Activated T-helper 9 cell treated with anti-CD3 and anti-CD28 coated beads, Interleukin-2, amount 50 U/mL, for 16 hours (primary cell): ENCODE measurements at places on chromosomes 16 and 17.

DNA sequence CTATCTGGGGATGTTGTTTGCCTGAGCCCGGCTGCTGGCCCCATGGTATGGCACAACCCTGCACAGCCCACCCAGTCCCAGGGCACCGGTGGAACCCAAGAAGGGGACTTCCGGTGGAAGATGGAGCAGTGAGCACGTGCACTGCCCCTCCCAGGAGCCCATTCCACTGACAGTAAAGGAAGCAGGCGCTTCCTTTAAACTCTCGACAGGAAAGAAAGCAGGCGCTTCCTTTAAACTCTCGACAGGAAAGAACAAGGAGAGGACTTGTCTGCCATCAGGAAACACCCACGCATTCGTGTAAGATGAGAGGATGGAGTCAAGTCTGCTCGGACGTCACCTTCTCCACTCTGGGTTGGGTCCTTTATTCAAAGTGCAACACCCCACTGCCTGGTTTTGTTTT lies 53.7 kb downstream of the IL21R start:
- no peak for DNase-seq

GRCh38 chr17:75237100-75238014 lies 24.0 kb downstream of the GGA3 start:
- DNase-seq = no peak

GRCh38 chr16:89142474-89143195 lies 28.9 kb upstream of the CDH15 start:
- DNase-seq = no peak

DNA sequence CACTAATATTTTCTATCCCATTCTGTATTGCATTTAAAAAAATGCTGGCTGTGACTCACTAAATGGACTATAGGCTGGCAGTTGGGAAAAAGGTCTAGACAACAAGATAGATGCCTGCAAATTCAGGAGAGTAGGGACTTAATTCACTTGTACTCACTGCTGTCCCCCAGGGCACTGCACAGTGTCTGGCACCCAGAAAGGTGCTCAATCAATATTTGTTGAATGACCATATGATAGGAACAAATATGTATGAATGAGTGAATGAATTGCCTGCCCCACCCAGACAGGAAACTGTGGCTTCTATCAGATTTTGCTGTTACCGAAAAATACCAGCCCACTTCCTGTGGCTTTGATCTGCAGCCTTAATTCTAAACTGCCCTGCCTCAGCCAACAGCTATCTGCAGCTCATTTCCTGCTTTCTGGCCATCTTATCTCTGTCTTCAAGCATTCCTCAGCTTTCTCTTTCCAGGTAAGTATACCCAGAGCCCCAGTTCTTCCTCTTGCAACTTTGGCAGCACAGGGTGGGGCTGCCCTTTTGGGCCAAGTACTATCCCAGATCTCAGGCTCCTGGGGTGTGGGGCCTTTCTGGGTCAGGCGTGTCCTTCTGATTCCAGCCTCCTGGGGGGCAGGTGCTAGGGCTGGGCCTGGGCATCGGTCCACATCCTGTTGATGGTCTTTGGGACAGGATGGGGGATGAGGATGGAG lies 15.3 kb upstream of the TNS4 start:
- no peak for DNase-seq

DNA sequence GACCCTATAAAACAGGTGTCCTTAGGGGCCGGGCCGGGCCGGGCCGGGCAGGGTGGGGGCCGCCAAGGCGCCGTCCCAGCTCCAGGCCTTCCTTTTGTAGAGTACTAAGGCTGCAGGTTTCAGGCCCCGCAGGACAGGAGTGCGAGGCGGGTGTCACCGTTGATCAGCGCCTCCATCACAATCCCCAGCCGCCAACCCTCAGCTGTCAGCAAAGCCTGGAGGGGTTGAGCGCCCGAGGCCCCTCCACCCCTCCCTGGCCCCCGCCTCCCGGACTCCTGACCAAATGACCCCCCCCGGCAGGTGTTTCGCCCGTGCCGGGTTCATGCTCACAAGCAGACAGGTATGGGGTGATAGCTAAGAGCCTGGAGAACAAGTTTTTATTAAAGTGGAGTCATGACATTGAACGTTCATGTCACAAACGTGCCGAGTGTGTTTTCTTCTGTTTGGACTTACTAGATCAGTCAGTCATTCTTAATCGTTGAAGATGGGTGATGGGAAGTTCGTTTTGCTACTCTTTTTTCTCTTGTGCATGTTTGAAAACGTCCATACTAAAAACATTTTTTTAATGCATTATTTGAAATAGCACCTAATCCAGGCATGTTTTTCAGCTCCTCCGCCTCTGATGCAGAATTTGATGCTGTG lies 534 bp downstream of the ARL2BP start:
- no peak for DNase-seq

DNA sequence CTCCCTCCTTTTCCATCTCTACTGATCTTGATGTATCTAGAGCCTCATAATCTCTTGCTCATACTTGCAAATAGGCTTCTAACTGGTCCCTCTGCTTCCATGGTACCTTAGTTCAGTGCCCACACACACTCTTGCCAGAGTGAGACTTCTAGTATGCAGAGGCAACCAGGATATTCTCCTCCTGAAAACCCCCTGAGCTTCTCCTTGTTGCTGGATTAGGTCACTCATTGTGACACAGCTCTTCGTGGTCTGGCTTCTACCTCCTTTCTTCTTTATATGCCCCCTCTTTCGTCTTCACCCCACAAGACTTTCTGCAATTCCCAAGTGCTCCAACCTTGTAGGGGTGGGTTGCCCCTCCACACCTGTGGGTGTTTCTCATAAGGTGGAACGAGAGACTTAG lies 2.5 kb upstream of the FAM20A start:
- no peak for DNase-seq

DNA sequence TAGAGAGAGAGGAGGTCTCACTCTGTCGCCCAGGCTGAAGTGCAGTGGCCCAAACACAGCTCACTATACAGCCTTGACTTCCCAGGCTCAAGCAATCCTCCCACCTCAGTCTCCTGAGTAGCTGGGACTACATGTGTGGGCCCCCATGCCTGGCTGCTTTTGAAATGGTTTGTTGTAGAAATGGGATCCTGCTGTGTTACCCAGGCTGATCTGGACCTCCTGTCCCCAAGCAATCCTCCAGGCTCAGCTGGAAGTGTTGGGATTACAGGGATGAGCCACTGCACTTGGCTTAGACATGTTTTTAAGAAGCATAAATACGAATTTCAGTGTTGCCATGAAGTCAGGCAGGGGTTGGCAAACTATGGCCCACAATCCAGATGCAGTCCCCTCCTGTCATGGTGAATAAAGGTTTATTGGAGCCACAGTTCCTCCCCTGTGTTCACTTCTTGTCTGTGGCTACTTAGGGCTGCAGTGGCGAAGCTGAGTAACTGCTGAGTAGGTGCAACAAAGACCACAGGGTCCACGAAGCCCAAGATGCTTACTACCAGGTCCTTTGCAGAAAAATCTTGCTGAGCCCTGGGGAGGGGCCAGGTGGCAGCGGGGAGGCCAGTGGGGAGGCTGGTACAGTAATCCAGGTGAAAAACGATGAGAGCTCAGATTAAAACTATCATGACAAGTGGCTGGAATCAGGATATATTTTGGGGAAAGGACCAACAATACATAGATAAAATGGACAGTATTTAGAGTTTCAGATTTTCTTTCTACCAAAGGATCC lies 35.2 kb downstream of the TNFRSF13B start:
- no peak for DNase-seq
